ENCODE measurements at places on chromosomes 11 and 22.

- DNase-seq = no peak
Measured at GRCh38 chr11:34274712-34275398, 83.0 kb downstream of the ABTB2 start.

- no peak for DNase-seq
Measured at GRCh38 chr11:103322821-103323220, 213.6 kb downstream of the DYNC2H1 start.

DNA sequence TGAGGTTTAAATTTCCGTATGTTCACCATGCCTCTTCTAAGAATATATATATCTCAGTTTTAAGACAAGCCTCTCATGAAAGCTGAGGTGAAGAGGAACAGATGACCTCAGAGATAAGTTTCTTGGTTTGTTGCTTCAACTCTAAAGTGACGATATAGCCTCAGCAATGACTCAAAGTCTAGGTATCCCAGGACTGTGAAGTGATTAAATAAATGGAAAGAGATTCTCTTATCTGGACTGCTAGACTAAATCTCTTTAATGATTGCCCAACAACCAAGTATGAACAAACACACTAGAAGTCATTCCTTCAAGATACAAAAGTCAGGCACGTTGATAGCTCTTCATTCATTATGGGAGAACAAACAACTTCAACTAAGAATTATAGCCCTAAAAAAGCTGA is 15.3 kb downstream of the CADM1 start:
- DNase-seq = no peak

GRCh38 chr11:113282898-113283437 is 31.4 kb upstream of the TTC12 start:
- no peak for DNase-seq

DNA sequence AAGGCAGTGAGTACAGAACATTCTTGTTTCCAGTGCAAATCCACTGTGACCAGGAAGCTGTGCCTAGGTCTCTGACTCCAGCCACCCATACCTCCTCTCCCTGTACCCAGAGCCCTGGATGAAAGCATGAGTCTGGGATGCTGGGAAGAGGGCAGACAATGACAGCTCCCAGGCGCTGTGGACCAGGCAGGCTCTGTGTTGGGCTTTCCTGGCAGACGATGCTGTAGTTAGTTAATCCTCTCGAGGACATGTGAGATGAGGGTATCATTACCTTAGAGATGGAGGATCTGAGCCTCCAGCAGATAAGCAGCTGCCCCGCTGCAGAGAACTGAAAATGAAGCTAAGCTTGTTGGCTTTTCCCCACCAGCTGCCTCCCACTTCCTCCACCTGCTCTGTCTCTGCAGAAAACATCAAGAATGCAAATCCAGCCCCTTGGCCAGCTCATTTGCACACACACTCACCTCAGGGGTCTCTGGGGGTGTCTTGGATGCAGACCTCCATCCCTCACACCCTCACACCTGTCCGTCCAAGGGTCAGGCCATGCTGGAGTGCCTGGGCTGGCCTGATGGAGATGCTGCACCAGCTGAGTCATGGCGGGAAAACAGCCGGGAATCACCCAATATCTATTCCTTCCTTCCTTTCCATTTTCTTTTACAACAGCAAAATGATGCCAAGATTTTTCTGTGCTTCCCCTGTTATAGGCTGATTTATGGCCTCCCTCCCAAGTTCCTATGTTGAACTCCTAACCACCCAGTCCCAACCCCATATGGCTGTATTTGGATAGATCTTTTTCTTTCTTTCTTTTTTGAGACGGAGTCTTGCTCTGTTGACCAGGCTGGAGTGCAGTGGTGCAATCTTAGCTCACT is 94.9 kb upstream of the SEPTIN5 start:
- no peak for DNase-seq

DNA sequence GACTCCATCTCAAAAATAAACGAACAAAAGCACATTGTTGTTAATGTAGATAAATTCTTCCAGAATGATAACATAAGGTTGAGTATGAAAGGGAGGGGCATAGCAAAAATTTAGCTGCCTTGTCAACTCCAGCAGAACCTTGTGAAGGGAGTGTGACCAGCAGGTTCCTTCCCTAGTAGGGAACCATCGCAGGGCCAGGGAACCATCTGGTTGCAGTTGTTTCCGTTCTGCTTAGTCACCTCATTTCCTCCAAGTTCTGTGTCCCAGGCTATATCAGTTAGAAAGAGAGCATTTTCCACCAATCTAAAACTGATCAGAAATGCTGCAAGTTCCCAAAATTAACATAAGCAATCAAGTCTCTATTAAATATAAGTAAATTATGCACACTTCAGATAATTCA is 126.7 kb upstream of the BLID start:
- DNase-seq = no peak

GRCh38 chr22:29172216-29172615 is 33.5 kb upstream of the EMID1 start:
- DNase-seq = no peak

- DNase-seq = no peak
Measured at GRCh38 chr11:130865774-130866114, 50.5 kb downstream of the SNX19 start.

DNA sequence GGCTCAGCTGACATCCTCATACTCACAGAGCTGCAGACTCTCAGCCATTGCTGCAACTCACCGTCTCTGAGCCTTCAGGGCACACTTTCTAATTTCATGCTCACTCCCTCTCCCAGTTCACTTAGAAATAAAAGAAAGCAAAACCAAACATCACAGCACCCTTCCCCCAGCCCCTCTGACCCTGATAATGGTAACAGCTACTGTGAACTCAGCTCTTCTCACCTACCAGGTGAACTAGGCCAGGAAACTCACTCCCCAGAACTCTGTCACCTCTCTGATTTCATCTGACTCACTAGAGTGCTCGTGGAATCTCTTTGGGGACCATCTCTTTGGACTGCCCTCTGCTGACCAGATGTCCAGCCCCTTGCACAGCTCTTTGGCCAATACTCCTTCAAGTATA is 14.5 kb upstream of the PARVA start:
- no peak for DNase-seq

GRCh38 chr11:98234698-98235097 is 786.1 kb upstream of the CNTN5 start:
- no peak for DNase-seq

DNA sequence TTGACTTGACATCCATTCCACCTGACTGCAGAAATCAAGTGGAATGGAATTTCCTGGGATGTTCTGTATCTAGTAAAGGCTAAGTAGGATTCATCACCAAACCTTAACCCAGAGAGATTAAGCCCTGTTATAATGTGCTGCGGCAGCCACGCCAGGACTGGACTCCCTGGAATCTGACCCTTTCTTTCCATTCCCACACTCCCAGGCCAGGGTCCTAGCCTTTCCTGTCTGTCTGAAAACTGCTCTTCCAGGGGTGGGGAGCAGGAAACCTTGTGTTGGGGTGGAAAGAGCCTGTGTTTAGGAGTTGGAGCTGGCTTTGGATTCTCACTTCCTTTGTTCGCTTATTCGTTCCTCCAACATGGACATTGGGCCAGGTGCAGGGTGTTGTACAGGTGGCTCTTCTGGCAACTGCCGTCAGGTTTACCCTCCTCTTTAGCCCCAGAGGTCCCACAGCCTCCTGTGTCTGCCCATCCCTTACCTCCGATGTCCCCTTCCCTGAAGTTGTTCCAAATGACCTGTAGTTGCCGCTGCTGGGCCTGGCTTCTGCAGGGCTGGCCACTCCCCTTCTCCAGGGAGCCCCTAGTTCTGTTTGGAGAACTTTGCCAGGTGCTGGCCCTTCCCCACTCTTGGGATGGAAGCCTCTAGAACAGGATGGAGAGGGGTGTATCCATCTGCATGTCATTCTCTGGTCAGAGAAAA is 20.5 kb upstream of the PARVB start:
- DNase-seq = no peak

- DNase-seq = no peak
Measured at GRCh38 chr11:120539667-120540369, 28.3 kb downstream of the GRIK4 start.

GRCh38 chr11:44596525-44597276 is 31.2 kb downstream of the CD82 start:
- no peak for DNase-seq

DNA sequence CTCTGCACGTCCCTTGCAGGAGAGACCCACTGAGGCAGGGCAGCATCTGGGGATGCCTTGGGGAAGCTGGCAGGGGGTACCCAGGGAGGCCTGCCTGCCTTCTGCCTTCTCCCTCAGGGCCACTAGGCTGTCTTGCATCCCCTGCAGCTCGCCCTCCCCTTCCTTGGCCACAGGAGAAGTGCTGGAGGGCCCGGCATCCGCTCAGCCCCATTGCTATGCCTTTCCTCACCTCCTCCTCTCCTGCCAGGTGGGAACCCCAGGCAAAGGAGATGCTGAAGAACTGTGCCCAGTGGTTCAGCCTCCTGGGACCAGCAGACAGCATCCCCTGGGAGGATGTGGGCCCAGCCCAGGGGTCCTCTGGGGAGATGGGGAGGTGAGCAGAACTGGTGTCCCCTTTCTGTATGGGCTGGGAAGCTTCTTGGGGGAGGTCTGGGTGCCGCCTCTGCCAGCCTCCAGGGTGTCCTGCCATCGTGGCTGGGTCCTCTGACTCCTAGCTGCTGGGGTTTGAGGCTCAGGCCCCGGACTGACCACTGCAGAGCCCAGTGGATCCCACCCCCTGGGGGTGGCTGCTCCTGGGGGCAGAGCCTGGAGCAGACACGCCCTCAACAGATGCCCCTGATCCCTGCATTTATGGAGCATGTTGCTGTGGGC is 20.6 kb downstream of the MRGPRG start:
- no peak for DNase-seq

- no peak for DNase-seq
Measured at GRCh38 chr11:824942-825341, 2.8 kb upstream of the CRACR2B start.

DNA sequence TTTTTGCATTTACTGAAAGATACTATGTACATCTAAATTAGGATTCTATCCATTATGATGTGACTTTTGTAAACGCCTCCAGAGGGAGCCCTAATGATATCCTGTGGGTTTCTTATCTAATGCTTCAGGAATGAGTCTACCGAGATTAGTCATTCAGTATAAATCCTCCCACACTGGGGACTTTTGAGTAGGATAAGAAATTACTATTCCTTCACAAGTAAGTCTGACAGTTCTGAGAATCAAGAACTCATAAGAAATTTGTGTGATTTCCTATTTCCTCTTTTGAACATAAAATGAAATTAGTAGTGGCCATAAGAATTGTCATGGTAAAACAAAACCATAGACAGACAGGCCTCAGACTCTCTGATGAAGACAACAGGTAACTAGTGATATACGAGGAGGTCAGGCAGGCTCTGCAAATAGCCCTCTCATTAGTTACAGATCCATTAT is 10.0 kb upstream of the OR5M1 start:
- DNase-seq = no peak

- no peak for DNase-seq
Measured at GRCh38 chr22:36430863-36431262, 43.1 kb upstream of the MYH9 start.

- no peak for DNase-seq
Measured at GRCh38 chr11:114064216-114064615, 4.7 kb downstream of the ZBTB16 start.

DNA sequence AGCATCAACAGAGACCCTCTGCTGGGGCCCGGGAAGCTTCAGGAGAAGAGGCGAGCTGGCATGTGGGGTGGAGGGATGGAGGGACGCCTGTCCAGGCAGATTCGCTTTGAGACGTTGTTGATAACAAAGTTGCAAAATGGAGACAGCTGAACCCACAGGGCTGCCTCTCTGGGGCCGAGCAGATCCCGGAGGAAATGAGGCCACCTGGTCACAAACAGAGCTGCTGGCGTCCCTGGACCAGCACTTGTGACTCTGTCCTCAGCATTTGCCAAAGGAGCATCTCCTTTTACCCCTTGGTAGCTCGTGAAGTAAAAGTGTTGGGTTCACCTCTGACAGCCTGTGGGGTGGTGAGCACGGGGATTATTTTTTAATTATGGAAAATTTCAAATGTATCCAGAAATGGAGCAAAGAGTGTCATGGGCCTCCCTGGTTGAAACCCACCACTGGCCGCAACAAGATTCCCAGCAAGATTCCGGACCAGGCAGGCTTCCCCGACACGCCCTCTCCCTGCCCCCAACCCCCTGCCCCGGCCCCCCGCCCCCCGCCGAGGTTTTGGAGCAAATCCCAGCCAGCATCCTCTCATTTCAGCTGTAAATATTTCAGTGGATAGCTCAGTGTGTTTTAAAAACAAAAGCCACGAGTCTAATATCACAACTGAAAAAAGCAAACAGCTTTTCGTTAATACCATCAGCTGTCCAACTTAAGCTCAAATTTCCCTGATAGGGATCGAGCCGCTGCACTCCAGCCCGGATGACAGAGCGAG is 20.3 kb downstream of the GRAMD4 start:
- no peak for DNase-seq

GRCh38 chr11:3056296-3057068 is 741 bp downstream of the CARS1 start:
- no peak for DNase-seq

DNA sequence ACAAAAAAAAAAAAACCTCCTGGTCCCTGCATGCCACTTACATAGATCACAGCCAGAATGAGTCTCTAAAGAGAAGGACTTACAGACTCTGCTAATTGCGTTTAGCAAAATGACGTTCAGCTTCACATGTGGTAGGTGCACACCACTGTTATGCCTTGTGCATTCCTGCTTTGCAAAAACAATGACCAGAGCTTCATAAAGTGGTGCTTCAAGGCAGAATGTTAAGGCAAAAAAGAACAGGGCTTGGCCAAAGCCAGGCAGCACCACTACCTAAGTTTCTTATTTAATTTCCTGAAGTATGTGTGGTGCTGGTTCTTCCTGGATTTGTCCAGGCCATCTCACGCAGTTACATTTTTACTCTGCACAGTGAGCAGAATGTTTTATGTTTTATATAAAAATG is 85.2 kb downstream of the GALNT18 start:
- DNase-seq = no peak

DNA sequence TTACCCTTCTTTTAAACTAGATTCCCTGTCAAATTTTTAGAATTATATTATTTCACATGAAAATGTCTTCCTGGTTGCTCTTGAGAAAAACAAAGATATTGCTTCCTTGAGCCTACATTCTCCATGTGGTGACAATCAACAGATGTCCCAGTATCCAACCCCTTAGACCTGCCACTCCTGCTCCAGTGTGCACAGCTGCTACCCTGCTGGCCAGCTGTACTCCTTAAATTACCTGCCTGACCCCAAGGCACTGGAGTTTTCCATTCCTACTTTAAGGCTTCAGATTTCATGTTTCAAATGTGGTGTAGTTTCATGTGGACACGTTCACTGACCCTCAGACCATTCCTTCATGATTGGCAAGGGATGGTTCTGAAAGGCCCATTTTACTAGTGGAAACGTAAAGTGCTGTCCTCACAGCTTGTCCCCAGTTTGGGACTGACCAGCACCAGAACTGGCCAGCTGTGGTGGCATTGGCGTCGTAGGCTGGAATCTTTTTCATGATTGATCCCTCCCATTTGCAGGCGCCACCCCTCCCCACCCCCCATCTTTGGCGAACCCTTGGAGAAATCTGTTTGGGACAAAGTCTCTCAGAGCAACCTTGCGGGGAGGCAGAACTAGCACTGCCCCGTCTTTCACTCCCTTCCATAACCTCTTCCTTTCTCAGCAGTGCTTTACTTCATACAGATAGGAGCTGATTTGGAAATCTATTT is 123.5 kb downstream of the DBX1 start:
- DNase-seq = no peak

- no peak for DNase-seq
Measured at GRCh38 chr11:89125298-89125697, 52.4 kb upstream of the TYR start.

- DNase-seq = no peak
Measured at GRCh38 chr22:42342426-42343120, 72.1 kb upstream of the TCF20 start.

- no peak for DNase-seq
Measured at GRCh38 chr11:88193278-88193677, 18.0 kb upstream of the RAB38 start.

All from glomerular endothelial cell (primary cell).